ENCODE measurements at places on chromosomes 1 and 21.

GRCh38 chr1:110773813-110774212 is 99.1 kb upstream of the KCNA3 start:
- no peak for DNase-seq

DNA sequence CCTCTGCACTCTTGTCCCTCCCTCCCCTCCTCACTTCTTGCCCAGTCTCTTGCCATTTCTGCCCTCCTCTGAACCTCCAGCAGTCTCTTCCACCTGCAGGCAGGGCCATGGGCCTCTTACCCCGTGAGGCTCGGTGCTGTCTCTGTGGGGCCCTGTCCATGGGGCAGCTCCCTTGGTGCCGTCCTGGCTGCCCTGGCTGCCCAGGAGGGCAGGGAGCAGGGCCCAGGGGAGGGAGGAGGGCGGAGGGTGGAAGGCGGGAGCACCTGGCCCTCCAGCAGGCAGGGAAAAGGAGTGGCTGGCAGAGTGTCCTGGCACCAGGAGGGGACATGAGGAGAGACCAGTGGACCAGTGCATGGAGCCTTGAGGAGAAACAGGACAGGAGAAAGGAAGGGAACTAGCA is at the start of gene RORC:
Gene RORC (minus strand): TSS at position 198 of the 400 bp plus-strand sequence. CDS start 38 bp downstream, at position 160.
- DNase-seq: no peak

GRCh38 chr1:156893048-156893953 is at the start of gene PEAR1:
Gene PEAR1, plus strand, starts transcription at chr1:156893718. Its CDS starts 10,209 bp downstream, at chr1:156903927.
- no peak for DNase-seq

DNA sequence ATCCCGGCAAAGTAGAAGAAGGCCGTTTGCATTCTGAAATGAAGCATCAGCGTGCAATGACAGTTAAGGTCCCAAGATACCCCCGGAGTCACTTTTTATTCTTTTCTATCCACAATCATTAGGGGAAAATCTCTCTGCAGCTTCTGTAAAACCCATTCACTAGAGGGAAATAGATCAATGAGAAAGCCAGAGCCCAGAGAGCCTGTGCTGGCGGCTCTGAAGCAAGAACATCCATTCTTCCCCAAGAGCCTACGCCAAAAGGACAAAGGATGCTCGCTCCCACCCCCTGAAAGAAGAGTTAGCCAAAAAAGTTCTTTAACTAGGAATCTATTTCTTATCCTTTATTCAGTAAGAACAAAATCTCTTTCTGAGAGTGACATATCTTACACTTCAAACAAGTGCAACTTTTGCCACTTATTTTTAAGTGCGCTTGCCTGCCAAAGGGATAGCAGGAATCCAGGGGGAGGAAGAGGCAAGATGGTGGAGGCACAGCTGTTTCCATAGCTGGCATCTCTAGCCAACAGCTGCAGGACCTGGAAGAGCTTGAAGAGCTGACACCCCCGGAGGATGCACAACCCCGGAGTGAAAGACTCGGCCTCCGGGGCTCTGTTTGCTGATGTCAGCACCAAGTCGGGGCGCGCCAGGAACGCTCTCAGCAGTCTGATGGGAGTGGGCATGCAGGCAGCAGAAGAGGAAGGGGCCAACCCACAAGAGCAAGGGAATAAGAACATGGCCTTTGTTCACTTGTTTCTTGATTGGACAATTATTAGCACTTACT is 68.7 kb downstream of the KCNN3 start:
- DNase-seq: no peak

- peak; percentile 1 for DNase-seq
Observed at GRCh38 chr21:26280775-26281174, 110.2 kb upstream of the APP start.

DNA sequence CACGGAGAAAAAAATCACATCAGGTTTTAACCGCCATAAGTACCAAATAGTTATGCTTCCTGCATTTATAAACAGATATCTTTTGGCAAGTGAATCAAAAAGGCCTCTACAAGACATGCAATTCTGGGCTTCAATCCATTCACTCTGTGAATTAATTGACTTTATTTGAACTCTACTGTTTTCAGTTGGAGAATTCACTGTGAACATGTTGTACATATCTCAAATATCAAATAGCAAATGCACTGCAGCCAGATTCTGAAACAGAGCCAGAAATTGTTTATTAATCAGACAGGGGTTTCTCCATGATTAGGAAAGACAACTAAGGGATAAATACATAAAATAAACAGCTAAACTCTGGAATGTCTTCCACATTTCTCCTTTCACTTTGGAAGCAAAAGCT is 445.4 kb upstream of the NFIA start:
- DNase-seq: no peak

DNA sequence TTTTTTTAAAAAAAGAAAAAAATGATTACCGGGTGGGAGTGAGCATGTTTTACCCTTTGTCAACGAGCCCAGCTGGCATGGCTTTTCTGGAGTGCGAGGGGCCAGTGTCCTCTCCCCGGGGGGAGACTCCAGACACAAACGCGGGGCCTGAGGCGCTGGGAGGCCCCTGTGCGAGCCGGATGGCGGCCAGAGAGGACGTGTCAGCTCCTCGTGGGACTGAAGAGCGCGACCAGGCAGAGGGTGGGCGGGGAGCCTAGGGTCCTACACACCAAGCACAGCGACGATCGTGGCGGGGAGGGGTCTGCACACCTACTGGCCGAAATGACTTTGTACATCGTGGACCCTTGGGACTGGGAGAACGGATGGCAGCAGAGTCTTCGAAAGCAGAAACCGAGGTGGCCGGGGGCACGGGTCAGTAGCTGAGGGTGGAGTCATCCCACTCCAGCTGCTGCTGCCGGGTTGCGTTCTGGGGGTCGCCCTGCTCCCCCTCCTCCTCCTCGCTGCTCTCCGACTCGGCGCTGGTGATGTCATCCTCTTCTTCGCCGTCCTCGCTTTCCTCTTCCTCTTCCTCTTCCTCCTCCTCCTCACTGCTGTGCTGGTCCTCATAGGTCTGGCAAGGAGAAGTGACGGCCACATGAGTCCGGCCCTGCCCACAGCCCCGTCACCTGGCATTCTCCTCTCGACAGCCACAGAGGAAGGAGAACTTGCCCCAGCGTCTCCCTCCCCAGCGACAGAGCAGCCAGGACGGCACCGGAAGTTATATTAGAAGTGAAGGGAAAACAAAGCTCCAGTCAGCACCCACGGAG is 78.8 kb downstream of the PIK3CD start:
- no peak for DNase-seq

- DNase-seq: no peak
Observed at GRCh38 chr1:110074166-110074565, 3.7 kb upstream of the ALX3 start.

DNA sequence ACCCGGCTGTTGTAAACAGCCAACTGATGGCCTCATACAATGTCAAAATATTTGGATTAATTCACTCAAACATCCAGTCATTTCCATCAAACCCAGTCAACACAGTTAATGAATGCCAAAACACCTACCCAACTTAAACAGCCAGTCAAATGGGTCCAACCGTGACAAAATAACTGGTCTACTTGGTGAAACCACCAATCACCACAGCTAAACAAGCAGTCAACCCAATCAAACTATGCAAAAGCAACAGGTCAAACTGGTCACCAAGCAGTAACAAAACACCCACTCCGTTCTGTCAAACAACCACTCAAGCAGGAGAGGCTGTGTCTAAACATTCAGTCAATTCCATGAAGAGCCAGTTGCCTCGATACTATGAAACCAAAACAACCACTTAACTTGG is 119.2 kb downstream of the FOXD2 start:
- no peak for DNase-seq

DNA sequence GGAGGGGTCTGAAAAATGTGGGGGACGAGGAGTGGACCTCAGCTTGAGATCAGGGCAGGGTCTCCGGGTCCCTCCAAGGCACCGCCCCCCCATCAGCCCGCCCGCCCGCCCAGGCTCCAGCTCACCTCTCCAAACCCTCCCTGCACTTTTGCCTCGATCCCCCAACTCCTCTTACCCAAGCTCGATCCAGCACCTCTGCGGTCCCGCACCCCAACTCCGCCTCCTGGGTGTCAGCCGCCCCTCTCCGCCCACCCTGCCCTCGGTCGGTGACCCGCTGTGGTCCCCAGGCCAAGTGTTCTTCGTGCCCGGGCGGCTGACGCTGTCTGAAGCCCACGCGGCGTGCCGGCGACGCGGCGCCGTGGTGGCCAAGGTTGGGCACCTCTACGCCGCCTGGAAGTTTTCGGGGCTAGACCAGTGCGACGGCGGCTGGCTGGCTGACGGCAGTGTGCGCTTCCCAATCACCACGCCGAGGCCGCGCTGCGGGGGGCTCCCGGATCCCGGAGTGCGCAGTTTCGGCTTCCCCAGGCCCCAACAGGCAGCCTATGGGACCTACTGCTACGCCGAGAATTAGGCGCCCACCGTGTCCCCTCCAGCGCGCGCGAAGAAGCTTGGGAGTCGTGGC is 5.7 kb downstream of the HAPLN2 start:
- no peak for DNase-seq

DNA sequence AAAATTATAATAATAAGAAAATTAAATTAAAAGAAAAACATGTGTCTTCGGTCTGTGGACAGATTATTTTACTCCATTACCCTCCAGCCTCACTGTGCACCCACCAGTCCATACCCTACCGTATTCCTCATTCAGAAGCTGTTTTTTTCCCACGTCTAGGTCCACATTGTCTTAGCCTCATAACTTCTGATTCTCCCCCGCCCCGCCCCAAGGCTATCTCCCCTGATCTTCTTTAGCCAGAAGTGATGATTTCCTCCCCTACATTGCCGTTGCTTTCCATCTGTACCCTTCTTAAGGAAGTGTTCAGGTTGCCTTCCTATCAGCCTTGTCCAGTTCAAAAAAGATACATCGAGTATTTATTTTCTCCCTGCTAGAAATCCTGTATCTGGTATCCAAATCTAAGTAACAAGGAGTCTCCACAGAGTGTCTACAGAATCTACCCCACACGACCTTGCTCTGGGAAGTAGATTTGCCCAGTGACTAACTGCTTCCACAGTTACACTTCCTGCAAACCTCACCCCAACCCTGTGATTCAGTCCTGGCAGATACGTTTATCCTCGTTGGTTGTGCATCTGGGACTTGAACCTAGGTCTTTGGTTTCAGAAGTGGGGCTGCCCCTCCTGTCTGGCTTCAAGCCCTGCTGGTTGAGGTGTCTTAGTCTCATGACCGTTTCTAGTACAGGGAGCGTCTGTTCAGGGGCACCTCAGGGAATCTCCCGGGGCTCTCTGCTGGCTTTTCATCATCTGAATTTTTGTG is 470.2 kb downstream of the CAMTA1 start:
- peak; percentile 43 for DNase-seq

DNA sequence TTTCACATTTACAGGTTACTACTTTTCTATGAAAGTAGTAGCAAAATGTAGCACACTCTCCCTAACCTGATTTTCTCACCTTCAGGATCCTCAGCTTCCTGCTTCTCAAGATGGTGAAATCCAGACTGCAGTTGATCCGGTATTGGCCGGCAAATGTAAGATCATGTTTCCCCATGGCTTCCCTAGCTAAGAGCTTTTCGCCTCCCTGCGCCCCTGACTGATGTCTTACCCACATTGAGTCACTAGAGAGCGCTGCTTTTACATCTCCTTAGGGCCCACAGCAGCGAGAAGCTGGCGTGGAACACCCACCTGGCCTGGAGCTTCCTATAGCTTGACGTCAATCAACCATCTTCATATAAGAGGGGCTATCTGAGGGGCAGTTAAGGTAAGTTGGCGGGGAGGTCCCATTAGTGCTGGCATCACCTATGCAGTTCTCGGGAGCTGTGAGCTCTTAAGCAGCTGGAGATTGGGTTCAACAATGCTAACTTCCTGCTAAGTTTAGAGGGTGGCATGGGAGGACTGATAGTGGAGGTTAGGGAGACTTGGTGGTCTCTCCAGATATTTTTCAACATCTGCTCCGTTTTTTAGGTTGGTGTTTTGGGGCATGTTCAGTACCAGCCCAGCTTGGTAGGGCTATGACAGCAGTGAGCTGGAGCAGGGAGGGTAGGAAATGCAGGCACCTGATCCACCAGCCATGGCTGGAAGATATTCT is 5.5 kb downstream of the PTPN7 start:
- peak; percentile 79 for DNase-seq

- DNase-seq: peak; percentile 27
Observed at GRCh38 chr21:25490742-25491141, 116.5 kb downstream of the MRPL39 start.

DNA sequence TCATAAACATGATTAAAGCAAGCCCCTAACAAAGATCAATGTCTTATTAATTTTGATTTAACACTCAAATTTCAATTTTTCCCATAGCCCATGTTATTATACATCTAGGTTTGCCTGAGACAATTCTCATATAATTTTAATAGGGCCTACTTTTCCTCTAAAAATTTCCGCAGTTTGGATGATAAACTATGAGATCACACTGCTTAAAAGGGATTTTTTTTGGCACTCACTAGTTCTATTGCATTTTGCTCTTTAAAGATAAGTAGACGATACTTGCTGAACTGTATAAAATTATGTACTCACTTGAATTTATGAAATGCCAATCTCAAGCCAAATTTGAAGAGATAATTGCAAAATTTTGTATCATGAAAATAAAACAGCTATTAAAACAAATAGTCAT is 480.4 kb upstream of the ZRANB2 start:
- DNase-seq: no peak

DNA sequence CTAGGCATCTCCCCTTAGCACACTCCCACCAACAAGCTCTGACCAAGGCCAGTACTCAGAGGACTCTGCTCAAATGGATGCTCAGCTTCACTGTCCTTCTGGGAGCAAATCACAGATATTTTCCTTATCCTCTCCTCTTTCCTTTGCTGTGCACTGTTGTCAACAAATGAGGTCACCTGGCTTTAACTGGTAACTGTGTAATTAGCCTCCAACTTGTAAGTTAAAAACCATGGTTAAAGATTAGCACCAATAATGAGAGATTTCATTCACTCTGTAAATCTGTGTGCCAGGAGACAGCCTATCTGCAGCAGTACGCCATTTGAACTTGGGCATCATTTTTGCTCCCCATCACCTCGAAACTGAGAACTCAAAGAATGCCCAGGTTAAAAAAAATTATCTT is 149.5 kb downstream of the GABPA start:
- peak; percentile 87 for DNase-seq

GRCh38 chr1:203512848-203513584 is 19.1 kb downstream of the OPTC start:
- peak; percentile 95 for DNase-seq

DNA sequence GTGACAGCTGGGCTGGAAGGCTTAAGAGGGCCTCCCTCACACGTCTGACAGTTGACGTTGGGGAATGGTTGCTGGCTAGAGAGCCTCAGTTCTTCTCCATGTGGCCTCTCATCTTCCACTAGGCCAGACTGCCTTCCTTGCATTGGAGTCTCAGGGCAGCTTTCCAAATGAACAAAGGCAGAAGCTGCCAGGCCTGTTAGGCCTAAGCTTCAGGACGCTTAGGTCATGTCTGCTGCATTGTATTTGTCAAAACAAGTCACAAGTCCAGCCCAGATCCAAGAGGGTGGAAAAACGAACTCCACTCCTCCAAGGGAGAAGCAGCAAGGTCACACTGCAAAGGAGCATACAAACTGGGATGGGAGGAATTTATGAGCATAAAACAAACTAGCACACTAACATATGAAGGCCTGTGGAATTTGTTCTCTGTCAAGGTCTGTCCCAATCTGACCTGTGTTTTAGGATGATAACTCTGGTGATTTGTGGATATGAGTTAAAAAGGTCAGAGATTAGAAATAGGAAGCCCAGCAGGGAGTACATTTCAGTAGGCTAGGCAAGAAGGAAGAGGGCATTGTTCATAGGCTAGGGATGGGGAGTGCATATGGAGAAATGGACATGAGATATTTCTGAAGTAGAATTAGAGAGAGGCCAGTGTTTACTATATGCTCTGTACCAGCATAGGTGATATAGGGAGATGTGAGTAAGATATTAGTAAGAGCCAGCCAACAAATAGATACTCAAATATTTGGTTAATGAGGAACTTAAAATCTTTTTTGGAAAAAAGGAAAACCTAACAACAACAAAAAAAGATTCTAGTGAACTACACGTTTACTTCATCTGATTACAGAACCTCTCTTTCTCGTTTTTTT is 29.1 kb upstream of the CNN3 start:
- no peak for DNase-seq
